Stimulated activated CD8-positive, alpha-beta memory T cell treated with anti-CD3 and anti-CD28 coated beads, Interleukin-4, amount 100 ng/mL, for 4 hours (primary cell): ENCODE measurements at places on chromosomes 7 and 10.

DNA sequence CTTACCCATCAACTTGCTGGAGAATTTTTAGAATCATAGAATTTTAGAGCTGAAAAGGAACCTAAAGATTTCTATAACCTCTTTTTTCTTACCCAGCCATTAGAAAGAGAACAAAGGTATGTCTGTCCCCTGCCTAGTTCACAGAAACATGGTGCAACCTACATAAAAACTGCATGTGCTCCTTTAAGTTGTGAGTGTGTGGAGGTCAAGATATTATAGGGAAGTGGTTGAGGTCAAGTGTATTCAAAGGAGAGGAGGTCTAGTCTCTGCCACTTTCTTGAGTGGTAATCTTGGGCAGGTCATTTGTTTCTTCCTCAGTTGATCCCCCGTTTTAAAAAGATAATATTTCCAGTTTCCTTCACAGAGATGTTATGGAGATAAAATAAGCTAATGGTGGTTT lies 6.4 kb downstream of the UBTD1 start:
- no peak for DNase-seq

- no peak for DNase-seq
Observed at GRCh38 chr7:77184990-77185389, 14.6 kb downstream of the FGL2 start.

DNA sequence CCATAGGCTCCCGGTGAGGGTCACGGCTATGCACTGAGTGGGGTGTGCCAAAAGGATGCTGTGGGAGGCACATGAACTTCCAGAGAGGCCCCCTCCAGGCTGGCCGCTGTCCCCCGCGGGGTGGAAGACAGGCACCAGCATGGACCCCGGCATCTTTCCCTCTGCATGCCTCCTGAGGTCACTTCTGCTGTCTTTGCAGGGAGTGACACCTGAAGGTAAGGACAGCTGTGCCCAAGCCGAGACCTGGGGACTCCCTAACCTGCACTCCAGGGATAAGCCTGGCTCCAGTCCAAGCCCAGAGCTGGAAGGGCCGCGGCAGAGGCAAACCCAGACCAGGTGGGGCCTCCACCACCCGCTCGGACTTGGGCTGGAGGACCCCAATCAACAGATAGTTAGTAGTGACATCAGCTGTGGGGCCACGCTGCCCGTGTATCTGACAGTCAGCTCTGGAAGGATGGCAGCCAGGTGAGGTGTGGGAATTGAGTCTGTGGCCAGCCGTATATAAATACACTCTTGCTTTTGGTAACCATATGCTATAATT lies 340.7 kb upstream of the MKI67 start:
- no peak for DNase-seq

GRCh38 chr10:22978918-22979317 lies 51.1 kb downstream of the ARMC3 start:
- DNase-seq, result no peak

DNA sequence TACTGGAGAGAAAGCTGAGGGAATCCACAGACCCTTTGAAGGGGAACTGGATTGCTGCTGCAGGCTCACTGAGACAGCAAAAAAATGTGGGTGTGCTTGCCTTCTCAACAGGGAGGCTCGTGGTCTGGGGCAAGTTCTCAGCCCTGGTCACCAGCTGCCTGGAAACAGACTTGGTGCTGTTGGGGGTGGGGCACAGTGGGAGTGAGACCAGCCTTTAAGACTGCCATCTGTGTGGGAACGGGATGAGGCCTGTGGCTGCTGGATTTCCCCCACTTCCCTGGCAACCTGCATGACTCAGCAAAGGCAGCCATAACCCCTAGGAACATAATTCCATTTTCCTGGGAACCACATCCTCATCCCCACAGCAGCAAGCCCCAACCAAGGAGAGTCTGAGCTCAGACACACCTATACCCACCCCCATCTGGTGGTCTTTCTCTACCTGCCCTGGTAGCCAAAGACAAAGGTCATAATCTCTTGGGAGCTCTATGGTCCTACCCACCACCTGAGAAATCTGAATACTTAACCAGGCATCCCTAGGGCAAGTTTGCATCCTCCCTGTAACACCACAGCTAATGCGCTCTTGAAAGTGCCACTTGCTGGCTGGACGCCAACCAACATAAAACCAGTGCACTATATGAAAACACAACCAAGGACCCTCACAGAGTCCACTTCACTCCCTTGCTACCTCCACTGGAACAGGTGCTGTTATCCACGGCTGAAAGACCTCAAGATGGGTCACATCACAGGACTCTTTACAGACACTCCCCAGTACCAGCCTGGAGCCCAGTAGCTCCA lies 45.0 kb upstream of the TFEC start:
- no peak for DNase-seq

- DNase-seq, result no peak
Observed at GRCh38 chr7:116271963-116272886, 61.9 kb downstream of the TES start.

DNA sequence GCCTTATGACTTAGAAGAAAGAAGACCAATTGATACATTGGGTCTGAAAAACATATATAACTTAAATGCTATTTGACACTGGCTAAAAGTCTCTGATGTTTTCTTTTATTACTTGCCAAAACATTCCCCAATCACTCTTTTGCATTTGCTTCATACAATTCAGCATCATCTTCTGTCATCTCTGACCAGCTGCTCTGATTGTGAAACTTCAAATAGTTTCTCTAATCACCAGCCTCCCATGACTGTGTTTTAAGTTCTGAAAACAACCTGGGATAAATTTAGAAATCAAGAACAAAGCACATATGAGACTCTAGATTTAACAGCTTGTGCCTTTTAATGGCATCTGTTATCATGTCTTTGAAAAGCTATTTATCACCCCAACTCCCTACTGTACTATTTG lies 208.4 kb upstream of the KCND2 start:
- DNase-seq, result no peak

DNA sequence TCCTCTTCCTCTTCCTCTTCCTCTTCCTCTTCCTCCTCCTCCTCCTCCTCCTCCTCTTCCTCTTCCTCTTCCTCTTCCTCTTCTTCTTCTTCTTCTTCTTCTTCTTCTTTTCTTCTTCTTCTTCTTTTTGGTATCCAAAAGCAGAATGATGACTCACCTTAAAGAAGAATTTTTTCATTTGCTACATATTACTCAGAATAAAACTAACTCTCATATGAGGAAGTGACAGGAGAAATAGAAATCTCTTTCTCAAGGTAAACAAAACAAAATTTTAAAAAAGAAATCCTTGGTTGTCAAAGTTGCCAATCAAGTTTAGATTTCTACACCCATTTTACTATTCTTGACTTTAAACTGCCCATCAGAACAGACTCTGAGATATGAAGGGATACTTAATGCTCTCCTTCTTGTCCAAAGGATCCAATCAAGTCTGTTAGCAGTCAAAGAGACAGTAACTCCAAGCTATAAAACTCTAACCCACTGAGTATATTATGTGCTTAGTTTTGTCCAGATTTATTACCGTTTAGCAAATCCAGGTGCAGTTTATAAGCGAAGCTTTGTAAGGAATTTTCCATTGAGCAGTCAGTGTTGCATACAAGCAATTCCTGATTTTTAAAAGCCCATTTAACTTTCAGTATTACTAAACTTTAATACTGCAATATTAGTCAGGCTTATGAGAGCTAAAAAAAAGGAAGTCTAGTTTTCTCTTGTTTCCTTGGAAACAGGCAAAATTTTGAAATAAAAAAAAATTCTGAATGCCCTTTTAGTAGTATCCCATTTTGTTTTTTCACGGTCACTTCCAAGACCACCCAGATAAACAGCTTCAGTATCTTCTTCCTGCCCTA lies 43.1 kb upstream of the SNX13 start:
- DNase-seq, result no peak

DNA sequence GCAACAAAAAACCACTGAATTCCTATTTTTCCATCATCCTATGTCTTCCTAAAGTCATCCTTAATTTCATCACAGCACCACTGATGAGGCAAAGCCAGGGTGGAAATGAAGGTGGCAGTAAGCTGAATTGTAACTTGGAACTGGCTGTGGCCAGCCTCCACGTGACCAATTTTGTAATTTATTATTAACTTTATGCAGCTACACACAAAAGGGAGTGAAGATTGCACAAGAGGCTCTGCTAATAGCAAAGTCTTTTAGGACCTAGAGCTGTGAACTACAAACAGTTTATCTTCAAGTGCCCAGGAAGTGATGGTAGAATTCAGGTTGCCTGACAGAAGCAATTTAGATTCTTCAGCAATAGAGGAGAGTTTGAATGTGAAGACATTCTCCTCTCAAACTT lies 176.4 kb downstream of the CCDC71L start:
- DNase-seq, result no peak

DNA sequence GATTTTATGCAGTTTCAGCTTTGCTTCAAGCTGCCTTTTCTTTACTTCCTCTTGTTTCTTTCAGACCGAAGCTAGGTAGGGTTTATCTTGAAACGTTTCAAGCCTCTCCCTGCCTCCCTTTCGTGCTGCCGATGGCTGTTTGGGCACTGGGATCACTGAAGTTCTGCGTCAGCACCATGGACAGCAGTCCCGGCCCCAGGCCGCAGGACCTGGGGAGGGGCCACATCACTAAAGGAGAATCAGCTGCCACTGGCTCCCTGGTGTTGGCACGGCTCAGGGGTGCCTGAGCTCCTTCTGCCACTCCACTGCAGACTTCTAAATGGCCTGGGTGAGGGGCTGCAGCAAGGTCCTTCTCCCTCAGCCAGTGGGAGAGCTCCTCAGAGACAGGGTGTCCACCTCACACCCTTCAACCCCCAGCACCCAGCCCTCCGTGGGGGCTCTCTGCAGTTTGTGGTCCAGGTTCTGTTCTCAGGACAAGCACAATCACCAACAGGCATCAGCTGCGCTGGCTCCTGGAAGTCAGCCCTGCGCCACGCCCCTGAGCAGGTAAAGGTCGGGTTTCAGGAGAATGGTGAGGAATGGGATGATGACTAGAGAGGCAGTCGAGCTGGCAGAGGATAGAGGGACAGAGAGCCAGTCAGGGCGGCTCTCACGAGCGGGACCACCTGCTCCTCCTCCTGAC lies 387.2 kb downstream of the TCERG1L start:
- DNase-seq, result no peak

DNA sequence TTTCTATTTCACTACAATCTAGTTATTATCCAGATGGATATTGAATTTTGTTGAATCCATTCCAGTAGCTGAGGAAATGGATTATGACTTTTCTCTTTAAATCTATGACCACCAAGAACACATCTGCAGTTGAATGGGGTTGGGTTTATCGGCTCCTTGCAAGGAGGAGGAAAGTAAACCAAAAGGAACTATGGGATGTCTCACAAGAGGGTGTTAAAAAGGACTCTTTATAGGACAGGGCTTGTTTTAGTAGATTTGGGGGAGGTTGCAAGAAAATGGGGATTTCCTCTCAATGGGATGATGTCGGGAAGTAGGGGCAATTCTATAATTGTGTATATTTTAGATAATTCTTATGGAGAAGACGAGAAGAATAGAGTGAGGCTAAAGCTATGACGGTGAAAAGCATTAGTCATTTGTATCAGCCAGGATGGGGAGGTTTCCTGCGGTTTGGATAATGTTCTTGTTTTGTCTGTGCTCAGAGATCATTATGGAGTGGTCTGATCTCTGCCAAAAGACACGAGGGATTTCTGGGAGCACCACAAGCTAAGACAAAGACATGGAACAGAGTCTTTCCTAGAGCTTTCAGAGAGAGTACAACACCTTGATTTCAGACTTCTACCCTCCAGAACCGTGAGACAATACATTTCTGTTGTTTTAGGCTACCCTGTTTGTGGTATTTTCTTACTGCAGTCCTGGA lies 5.3 kb upstream of the LRRC61 start:
- no peak for DNase-seq

GRCh38 chr10:132370426-132371340 lies 26.3 kb upstream of the PWWP2B start:
- no peak for DNase-seq

DNA sequence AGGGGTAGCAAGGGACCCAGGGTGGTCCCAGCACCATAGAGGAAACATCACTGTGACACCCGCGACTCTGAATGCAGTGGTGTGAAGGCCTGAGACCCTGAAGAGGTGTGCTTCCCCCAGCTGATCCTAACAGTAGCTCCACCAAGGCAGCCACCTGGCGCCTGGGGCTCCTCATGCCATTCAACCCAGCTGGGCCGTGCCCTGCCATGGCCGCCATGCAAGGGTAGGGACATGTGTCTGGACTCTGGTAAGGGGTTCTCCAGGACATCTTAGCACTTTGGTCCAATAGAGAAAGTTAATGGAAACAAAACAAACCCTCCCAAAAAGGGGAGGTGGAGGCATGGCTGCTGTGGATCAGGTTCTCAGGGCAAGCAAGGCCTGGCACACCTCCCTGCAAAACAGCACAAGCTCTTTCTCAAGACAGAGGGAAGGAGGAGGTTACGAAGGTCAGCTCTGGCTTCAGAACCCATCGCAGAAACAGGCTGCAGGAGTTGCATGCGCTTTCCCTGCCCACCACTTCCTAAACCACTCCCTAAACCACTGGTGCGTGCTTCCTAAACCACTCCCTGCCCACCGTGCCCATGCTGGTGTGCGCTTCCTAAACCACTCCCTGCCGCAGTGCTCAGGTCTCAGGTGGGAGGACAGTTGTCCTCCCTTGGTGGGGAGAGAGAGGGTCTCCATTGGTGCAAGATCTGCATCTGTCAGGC lies 108.7 kb downstream of the LARP4B start:
- no peak for DNase-seq

GRCh38 chr7:7989616-7990440 lies 21.2 kb downstream of the GLCCI1 start:
- DNase-seq, result no peak

- DNase-seq, result no peak
Observed at GRCh38 chr10:26550774-26551526, 112.8 kb downstream of the APBB1IP start.

GRCh38 chr7:128450409-128450808 lies 5.3 kb upstream of the HILPDA start:
- DNase-seq, result no peak

DNA sequence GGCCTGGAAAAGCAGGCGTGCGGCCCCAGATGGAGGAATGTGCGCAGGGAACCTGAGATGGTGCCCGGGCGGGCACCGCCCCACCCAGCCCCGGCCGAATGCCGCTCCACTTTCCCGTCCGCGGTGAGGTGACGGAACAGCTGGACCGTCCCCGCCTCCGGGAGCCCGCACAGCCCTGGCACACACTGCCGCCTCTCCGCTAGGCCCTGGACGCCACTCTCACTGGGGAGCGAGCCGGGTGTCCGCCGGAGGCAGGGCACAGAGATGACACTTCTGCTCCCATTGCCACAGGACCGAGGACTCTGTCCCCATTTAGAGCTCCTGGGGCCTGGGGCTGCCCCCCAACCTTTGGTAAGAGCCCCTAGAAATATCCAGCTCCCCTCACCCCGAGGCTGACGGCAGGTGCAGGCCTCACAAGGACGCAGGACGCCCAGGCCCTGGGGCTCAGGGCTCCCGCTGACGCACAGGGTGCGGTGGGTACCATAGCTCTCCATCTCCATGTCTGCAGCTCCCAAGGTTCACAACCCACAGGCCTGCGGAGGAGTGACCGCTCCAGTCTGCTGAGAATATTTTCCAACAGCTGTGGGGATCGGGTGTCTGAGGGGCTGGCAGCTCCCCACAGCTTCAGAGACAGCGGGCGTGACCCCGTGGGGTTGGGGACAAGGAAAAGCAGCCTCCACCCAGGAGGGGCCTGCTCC lies 52.2 kb upstream of the PDGFA start:
- no peak for DNase-seq

GRCh38 chr7:131288450-131288849 lies 39.2 kb upstream of the MKLN1 start:
- DNase-seq, result no peak

- DNase-seq, result no peak
Observed at GRCh38 chr7:113408999-113409398, 290.6 kb upstream of the SMIM30 start.
